ENCODE measurements at places on chromosomes 2 and 18.

- DNase-seq, result no peak
Measured at GRCh38 chr2:157572725-157573124, 55.9 kb downstream of the ACVR1C start.

- DNase-seq, result no peak
Measured at GRCh38 chr2:47422016-47422415, 19.1 kb downstream of the MSH2 start.

DNA sequence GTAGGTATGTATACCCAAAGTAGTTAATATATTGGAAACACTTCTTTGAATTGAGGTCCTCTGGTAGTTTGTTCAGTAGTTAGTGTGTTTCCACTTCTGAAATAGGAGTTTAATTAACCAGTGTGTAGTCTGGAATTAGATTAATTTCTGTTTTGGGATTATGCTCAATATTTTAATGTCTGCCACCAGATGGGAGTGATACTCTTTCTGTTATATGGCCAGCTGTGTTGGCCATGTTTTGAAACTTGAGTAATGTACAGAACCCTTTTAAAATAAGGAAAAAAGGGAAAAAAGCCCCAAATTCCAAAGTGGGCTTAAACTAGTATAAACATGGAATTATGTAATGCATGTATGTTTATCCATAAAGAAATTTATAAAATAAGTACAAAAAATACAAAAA is 147.7 kb downstream of the CTNNA2 start:
- DNase-seq, result no peak

GRCh38 chr2:15744820-15745219 is 153.2 kb downstream of the DDX1 start:
- DNase-seq, result no peak

DNA sequence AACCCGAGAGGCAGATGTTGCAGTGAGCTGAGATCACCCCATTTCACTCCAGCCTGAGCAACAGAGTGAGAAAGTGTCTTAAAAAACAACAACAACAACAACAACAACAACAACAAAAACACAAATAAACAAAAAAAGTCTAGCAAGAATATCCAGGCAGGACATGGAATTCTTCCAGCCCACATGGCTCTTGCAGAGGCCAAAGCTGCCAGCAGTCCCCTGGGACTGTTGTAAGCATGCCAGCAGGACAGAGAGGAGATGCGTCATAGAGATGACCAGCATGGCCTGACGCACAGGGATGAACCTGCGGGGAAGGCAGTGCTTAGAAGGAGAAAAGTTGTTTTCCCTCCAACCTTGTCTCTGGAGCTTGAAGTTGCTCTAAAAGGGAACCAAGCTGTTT is 182.3 kb upstream of the PGAP1 start:
- no peak for DNase-seq

DNA sequence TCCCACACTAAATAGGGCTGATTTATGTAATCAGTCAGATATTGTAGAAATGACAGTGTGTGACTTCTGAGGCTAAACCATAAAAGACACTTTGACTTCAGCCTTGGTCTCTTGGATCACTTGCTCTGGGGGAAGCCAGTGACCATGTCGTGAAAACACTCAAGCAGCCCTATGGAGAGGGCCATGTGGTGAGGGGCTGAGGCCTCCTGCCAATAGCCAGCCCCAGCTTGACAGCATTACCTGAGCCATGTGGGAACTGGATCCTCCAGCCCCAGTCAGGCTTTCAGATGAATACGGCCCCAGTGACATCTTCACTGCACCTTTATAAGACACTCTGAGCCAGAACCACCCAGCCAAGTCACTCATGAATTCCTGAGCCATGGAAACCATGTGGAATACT is 20.8 kb downstream of the TNS1 start:
- DNase-seq, result no peak

GRCh38 chr2:174121612-174122011 is 126.7 kb downstream of the OLA1 start:
- no peak for DNase-seq

DNA sequence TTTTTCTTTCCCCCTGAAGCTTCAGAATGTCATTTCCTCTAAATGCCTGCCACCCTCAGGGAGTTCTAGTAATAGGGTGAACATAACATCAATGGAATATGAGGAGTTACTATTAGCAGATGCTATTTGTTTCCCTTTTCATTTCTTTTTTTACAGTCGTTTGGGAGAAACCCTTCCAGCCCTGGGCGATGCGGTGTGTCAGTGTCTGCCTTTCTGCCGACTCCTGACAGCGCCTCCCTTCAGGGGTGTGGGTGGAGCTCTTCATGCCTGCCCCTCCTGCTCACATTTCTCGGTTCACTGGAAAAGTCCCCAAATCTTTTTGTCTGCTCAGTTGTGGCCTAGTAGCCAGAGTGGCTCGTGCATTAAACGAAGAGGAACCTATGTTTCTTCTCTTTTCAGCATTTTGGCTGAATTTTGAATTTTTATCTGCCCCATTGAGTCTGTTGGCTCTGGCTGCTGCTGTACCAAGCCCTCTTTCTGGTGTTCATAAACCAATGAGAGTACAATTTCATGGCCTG is 72.3 kb downstream of the FMNL2 start:
- no peak for DNase-seq

GRCh38 chr2:217610401-217610814 is 392.4 kb downstream of the TNS1 start:
- DNase-seq, result peak; percentile 40

DNA sequence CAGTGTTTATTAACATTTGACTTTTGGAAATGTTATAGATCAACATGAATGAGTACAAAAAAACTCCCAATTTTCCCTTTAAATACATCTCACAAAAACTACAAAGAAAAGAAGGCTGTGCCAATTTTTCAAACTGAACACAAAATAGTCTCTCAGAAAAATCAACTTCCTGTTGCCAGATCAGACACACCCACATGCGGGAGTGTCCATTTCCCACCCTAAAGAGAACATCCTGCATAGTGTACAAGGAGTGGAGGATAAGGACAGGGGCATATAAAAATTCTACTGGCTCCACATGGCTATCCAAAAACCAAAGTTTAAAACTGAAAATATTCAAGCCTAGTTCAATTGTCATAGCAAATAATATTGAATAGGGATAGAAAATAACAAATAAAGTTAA is 165.3 kb downstream of the ATAD2B start:
- no peak for DNase-seq

DNA sequence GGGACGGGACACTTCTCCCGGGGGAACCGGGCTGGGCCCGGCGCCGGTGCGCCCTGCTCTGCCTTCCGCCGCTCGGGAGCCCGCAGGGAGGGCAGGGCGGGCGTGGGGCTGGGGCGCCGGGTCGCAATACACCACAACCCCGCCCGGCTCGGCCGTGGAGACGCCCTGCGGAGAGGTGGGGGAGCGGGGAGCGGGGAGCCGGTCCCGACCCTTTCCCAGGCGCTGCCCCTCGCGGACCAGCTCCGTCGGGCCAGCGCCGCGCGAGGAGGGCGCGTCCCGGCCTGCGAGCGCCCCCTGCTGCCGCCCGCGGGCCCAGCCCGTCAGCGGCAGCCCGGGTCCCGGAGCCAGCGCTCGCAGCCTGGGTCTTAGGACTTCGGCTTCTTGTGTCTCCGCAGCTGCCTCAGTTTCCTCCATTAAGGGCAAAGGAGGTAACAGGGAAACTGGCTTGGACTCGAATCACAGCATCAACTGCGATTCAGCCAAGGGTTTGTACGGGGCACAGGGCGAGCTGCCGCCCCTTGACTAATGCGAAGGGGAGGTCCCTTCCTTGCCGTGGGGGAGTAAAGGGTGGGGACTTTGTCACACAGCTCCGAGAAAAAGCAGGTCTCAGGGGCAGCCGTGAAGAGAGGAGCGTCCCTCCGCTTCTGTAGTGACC is 635 bp upstream of the ADRA2B start:
- peak; percentile 49 for DNase-seq

DNA sequence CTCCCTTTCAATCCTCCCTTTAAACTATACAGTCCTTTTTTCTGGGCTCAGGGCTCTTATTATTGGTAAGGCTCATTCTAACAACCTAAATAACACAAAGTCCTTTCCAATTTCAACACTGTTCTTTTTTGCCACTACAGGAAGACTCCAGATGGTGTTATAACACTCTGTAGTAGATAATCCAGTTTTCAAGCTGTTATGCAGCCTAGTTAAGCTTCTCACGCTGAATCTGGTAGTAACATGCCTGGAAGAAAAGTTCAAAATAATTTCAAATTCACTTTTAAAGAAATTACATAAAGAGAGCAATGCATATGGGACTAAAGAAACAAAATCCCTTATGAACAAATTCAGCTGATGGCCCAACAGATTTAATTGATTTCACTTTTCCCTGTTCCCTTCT is 3.2 kb upstream of the MPP4 start:
- DNase-seq, result no peak

- no peak for DNase-seq
Measured at GRCh38 chr18:59238385-59238784, 18.4 kb downstream of the GRP start.

GRCh38 chr2:119823734-119824334 is 64.1 kb downstream of the PTPN4 start:
- DNase-seq, result no peak

DNA sequence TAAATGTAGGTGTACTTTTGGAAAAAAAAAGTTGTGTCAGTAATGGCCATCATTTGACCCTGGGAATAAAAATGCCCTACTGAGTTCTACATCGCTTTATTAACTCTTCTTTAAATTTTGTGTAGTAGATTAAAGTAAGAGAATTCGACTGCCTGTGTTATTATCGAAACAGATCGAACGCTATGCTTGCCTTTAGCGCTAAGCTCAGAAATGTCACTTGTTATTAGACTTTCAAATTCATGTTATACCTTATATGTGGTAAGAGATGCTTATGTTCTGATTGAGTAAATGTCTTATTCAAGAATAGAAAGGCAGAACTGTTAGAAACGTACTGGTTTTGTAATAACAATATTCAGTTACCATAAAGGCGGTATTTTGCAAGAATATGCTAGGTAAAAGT is 1.4 kb downstream of the UGP2 start:
- DNase-seq, result no peak

DNA sequence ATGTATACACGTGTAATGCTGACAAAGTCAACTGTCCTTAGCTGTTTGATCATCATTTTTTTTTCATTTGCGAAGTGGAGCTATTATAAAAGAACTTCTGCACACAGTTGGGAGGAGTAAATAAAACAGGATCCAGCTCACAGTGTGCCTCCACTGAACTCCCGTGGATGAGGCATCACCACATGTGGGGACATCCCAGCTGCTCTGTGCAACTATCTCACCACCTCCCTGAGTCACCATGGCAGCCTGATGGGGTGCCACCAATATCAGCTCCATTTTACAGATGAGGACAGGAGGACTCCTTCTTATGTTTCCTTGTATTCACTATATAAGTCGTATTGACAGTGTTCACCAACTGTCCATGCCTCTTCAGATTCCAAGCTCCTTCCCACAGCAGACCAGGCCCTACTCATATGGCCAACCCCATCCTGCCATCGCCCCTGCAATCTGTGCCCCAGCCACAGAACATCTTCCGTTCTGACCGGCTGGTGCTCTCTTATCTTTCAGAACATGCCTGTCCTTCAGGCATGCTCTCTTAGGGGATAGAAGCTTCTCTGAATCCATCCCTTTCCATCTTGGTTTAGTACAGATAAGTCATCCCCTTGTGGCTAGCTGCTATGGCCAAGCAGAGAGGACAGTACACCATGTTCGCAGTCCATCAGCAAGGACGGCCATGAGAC is 288.1 kb downstream of the RNF144A start:
- no peak for DNase-seq

- DNase-seq, result no peak
Measured at GRCh38 chr2:238163481-238164198, 4.9 kb downstream of the ERFE start.

Data from activated CD4-positive, alpha-beta T cell treated with anti-CD3 and anti-CD28 coated beads for 1 hour (primary cell).